ENCODE measurements at places on chromosomes 4 and X.

- DNase-seq, result no peak
Measured at GRCh38 chr4:79164907-79165610, 160.8 kb downstream of the NAA11 start.

GRCh38 chr4:5133201-5133600, 81.9 kb downstream of the STK32B start:
- no peak for DNase-seq

- no peak for DNase-seq
Measured at GRCh38 chrX:25198891-25199290, 183.1 kb upstream of the ARX start.

DNA sequence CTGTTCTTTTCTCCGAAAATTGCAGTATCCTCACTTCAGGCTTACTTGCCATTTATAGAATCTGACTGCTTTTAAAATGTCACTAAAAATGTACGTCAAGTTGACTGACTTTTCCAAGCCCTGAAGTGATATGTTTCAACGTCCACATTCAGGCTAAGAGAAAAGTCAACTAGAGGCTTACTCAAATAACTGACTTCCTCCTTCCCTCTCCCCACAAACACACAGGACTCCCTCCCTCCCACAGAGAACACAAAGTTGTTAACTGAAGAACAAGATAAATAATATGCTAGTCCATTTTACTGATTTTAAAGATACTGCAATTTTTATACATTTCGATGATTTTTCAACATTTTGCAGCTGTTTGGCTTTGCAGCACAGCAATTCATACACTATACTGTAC, 13.8 kb upstream of the CDKL2 start:
- no peak for DNase-seq

DNA sequence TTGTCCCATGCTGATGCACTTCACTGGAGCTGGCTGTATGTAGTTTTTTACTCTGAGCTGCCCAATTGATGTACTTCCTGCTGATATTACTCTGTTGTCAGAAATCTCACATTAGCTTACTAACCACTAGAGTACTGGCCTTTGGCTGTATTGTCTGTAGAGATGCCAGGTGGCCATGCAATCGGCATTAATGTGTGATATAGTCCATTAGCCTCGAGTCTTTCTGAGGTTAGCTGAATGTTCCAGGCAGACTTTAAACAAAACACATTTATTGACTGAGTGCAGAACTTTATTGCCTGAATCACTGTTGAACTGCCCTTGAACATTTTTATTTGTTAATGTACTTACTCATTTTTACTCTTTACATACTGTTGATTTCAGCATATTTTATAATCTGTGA, 335.2 kb downstream of the PCDH10 start:
- no peak for DNase-seq

DNA sequence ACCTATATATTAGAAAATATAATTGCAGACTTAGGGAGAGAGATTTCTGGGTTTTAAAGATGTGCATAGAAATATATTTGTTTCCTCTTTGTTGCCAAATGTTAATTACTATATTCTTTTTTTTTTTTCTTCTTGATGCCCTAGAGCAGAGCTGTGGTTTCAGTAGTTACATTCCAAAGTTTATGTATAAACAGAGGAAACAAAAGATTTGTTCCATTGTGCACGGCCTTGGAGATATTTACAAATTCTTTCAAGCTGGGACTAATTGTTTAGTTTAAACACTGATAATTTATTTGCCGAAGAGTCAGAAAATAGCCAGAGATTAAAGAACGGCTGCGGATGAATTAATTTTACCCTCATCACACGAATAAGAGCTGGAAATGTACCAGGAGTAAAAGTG, 85.1 kb downstream of the USP46 start:
- DNase-seq, result no peak

DNA sequence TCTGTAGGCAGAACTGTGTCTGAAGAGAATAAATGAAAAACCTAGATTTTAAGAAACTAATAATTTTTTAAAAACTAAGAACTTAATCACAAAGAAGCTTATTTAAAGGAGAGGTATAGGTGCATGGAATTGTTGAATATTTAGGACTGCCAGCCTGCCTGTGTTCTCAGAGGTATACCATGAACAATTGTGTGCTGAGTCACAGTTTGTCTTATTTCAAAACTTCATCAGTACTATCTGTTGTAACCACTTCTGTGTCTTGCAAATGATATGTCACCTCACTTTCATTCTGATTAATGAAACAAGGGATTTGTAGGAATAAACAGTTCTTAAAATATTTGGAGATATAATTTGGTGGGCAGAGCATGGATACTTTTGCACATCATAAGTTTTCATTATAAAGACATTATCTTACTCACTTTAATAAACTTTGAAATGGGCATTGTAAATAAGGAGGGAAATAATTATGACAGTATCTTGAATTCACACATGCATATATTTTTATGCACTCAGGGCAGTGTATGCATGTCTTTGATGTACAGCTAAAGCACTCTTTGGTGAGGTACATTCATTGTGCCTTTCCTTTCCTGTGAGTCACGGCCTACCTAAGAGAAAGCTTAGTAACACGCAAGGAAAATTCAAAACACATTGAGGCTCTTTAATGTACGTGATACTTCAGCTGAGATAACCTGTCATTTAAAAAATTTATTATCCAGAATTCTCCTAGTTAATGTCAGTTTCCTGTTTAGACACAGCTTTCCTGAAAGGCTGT, 31.7 kb downstream of the STOX2 start:
- no peak for DNase-seq

DNA sequence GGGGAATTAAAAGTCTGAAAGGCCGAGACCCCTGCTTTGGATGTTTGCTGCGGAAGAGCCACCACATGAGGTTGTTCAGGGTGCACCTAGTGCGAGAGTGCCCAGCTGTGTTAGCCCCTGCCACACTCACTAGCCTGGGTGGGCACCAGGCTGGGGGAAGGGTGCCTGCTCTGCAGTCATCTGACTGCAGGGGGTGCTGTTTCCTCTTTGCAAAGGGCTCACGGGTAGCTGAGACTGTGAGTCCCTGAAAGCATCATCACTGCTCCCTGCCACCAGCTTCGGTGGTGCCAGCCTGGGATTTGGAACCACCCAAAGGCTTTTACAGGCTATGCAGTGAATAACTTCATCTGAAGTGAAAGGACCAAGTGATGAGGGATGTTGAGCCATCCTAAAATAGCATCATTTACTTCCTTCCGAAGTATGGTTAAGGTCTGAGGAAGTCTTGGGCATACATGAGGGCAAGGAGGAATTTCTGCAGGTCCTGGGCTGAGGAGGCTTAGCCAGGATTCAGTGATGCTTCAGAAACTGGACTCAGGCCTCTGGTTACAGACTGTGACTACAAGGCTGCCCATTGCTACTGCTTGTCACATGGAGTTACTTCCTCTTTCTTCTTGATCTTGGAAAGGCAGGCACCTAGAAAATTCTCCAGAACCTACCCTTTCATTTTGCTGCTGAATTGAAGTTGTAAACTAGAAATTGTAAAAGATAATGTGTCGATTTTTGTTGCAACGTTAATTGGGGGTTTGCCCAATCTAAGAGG, 293.2 kb upstream of the PRPS2 start:
- DNase-seq, result no peak

DNA sequence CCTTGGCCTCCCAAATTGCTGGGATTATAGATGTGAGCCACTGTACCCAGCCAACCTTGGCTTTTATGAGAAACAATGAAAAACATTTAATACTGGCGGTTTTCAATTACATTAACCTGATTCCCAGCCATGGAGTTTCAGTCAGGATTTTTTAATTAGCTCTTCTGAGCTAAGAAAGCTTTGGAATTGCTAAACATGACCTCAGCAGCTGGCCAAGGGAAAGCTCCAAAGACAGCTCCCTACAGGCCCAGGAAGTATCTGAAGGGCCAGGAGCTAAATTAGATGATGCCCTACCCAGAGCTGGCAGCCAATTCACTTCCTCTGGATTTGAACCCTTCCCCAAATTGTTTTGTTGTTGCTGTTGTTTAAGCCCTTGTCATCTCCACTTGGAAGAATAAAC, 26.5 kb upstream of the FUNDC1 start:
- no peak for DNase-seq

GRCh38 chr4:74394476-74395136, 29.7 kb downstream of the EREG start:
- DNase-seq, result no peak

DNA sequence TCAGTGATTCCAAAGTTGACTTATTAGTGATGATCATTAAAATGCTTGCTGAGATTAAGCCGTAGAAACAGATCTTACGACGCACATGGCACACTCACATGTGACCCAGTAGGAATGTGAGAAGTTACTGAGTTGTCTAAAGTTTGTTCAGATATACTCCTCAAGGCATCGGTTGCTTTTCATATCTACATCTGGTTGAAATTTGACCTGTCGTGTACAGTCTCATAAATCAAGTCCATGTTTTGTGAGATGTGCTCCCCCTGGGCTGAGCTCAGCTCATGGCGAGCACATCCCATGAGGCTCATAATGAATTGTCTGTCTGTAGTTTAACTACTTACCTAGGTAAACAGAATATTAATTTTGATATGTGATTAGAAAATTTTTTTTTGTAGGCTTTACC, 67.0 kb downstream of the TNIP2 start:
- no peak for DNase-seq

Measured in activated CD4-positive, alpha-beta T cell treated with anti-CD3 and anti-CD28 coated beads for 1 hour (primary cell).